KBM-7 (cell line): ENCODE measurements at places on chromosomes 5 and 9.

GRCh38 chr5:127909821-127910220 lies 173.7 kb upstream of the SLC12A2 start:
- DNase-seq, result no peak

DNA sequence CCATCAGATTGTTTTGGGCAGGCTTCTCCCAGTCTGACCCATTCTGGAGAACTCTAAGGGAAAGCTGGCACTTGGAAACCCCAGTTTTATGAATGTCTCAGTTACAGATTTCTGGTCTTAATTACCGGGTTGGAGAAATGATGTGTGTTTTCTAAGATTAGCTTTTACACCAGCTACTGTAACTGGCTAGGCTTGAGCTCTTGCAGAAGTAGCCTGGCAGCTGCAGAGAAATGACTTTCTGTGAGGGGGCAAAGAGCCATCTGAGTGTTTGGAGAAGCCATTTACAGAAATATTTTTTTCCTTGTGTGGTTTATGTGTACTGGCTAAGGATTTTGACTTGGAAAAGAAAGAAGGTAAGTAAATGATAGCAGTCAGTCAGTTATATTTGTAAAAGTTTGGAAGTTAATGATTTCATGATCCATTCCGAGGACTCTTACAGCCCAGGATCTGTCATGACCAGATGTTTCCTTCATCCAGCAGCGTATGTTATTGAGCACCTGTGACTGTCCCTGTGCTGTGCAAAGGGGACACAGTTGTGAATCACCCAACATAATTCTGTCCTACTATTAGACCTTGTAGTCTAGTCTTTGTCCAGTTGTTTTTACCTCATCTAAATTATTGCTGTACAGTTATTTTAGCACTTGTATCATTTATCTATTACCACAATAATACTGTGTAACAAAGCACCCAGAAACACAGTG lies 53.7 kb upstream of the GDNF start:
- no peak for DNase-seq

DNA sequence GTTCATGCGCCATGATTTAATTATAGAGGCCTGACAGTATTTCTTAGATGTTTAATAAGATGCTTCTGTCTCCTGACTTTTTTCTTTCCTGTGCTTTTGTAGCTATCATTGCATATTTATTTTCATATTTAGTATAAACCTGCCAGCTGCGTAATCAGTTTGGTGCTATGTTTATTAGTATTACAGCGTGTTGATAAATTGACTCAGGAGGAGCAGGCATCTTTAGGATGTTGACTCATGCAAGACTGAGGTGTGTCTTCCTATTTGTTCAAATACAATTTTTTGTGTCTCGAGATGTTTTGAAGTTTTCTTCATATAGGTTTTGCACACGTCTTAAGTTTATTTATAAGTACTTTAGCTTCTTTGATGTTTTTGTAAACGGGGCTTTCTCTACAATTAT lies 35.9 kb upstream of the EXOC3 start:
- no peak for DNase-seq

GRCh38 chr5:129554134-129554904 lies 94.2 kb downstream of the ADAMTS19 start:
- no peak for DNase-seq

GRCh38 chr5:163552536-163552935 lies 47.1 kb downstream of the MAT2B start:
- no peak for DNase-seq

DNA sequence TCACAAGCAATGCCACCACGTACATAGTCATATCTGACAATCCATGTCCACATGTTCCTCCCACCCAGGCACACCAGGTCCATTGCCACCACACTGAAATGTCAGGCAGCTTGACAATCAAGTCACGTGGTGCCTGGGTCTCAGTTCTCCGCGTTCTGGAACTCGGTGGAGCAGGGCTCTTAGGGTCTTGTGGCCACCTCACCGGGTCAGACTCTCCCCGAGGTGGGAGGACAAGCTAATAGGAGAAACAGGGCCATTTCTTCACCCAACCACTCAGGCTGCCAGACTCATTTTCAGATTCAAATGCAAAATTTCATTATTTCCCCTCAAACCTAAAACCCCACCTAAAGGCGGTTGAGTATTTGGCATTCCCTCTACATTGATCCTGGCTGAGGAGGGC lies 200.5 kb upstream of the GAS1 start:
- DNase-seq, result no peak

GRCh38 chr9:16899606-16900005 lies 29.1 kb upstream of the BNC2 start:
- DNase-seq, result no peak

- DNase-seq, result no peak
Observed at GRCh38 chr5:123264394-123264793, 158.8 kb downstream of the CEP120 start.

DNA sequence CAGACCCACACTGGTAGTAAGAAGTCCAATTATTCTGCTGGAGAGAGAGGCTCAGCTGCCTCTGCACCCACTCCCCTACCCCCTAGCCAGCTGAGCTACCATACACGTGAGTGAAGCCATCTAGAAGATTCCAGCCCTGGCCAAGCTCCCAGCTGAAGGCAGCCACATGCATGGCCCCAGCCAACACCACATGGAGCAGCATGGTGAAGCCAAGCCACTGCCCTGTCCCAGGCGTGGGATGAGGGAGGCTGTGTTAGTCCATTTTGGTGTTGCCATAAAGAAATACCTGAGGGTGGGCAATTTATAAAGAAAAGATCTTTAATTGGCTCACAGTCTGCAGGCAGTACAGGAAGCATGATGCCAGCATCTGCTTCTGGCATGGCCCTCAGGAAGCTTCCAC lies 20.0 kb upstream of the VDAC1 start:
- no peak for DNase-seq
